ENCODE measurements at places on chromosomes 2 and 18.

DNA sequence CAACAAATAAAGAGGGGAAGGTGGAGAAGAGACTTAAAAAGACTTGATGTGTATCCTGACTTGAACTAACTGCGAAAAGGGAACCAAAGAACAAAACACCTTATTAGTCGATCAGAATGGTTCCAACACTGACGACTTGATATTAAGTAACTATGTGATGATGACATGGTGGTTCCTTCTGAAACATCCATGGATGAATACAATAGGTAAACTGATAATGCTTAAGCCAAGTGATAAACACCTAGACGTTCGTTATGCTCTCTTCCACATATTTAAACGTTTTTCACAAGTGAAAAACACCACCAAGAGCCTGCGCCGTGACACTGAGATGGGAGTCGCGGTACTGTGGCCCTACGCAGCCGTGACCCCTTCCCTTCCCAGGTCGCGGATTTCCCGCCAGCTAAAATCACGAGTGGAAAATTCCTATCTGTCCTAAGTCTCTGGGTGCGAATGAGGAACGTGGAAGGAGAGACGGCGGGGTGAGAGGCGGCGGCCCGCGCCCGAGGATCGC, 797 bp downstream of the TTC32 start:
- DNase-seq, result no peak

GRCh38 chr2:149155196-149155969, 116.9 kb downstream of the LYPD6B start:
- DNase-seq, result no peak

DNA sequence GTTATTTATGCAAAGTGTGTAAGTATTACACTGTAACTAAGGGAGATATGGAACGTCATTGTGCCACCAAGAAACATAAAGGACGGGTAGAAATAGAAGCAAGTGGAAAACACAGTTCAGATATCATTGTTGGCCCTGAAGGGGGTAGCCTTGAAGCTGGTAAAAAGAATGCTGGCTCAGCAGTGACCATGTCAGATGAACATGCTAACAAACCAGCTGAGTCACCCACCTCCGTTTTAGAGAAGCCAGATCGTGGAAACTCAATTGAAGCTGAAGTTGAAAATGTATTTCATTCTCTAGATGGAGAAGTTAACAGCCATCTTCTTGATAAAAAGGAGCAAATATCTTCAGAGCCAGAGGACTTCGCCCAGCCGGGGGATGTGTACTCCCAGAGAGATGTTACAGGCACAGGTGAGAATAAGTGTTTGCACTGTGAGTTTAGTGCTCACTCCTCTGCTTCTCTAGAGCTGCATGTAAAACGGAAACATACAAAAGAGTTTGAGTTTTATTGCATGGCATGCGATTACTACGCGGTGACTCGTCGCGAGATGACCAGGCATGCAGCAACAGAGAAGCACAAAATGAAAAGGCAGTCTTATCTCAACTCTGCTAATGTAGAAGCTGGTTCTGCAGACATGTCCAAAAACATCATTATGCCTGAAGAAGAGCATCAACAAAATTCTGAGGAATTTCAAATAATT, 36.1 kb downstream of the ZNF407 start:
- no peak for DNase-seq

GRCh38 chr2:47551800-47552525, 149.0 kb downstream of the MSH2 start:
- DNase-seq, result no peak

DNA sequence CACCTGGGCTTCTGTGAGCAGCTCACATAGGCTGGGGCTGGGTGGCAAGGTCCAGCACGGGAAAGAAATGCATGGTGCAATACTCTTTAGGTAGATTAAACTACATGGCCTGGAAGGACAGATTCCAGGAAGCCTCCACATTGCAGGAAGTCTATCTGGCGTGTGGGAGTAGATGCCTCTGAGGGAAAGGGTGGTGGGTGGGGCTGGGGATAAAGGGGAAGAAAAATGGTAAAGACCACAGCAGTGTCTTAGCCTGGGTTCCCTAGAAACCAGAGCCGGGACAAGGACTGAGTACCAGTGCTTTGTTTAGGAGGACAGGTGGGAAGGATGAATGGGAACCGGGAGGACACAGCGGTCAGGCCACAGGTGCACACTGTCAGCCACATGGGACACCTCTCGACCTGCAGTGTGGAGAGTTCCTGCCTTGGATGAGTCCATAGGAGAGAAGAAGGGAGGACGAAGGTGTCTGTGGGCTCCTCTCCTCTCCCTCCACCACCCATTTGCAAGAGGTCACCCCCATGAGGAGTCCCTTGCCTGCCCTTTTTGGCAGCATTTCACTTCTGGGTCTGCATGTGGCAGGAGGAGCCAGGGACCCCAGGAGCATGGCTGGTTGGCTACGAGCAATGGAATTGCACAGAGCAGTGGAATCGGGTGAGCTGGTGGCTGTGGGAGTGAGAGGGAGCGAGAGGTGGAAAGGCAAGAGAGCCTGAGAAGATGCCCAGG, 91.5 kb upstream of the HS6ST1 start:
- no peak for DNase-seq

DNA sequence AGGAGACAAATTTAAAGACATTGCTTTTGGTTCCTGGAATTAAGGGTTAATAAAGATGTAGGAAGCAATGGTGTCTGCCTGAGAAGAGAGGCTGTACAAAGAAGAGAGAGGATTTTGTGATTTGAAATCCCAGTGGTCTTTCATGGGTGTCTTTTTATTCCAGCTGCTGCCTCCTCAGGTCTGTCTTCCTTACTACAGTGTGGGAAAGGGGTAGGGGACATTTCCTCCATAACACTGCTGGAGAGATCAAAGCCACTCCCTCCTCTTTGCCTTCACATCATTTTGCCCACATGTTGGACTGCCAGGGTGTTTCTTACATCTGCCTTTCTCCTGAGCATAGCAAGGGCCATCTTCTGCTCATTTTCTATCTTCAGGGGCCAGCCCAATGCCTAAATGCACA, 348.5 kb downstream of the EN1 start:
- DNase-seq, result no peak

DNA sequence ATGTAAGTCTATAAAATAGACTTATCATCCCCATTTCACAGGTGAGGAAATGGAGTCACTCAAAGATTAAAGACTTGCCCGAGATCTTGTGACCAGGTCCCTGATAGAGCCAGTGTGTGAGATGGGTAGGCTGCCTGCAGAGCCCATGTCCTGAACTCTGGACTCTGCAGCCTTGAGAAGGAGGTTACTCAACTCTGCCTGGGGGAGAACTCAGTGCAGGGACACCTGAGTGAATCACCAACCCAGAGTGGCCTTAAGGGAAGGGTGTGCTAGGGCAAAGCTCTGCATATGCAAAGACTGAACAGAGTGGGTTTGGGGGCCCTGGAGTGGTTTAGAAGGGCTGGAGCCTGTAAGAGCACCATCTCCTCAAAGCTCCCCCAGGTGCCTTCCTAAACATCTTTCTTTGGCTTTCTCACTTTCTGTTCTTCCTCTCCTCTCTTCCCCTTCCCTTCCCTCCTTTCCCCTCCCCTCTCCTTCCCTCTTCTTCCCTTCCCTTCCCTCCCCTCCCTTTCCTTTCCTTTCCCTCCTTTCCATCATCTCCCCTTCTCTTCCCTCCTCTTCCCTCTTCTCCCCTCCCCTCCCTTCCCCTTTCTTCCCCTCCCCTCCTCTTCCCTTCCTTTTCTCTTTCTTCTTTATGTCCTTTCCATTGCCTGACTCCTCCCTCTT, 67.6 kb downstream of the CELF4 start:
- DNase-seq, result no peak

DNA sequence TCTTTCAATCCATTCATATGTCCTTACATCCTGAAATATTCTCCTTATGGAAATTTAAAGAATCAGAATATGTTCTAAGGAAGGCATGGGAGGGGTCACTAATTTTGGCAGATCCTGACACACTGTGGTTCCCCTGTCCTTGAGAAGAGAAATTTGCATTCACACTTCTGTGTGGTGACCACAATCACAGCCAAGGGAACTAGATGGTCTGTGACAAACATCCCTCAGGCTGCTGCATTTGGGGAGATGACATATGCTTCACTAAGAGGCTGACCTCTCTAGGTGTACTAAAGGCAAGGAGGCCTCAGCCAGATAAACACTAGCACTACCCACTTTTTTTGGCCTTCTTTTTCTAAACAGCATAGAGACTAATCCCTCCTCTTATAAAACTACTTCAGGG, 129.6 kb downstream of the MREG start:
- no peak for DNase-seq

GRCh38 chr2:51243892-51244535, 212.1 kb upstream of the NRXN1 start:
- no peak for DNase-seq

GRCh38 chr2:120227111-120227991, 4.2 kb upstream of the TMEM185B start:
- DNase-seq, result no peak

DNA sequence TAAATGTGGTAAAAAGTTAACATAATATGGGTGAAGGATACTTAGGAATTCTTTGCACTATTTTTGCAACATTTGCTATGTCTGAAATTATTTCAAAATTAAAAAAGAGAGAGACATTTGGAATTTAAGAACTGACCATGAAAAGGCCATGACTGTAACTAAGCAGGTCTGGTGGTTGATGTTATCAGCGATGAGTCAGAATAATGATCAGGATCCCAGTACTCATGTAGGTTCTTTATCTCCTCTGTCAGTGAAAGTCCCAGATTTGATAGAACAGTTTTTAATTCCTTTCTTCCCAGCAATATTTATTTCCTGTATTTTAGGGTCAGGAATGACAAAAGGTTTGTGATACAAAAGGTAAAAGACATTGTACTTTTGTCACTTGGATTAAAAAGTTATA, 242.4 kb upstream of the ZNF521 start:
- DNase-seq, result peak; percentile 5

DNA sequence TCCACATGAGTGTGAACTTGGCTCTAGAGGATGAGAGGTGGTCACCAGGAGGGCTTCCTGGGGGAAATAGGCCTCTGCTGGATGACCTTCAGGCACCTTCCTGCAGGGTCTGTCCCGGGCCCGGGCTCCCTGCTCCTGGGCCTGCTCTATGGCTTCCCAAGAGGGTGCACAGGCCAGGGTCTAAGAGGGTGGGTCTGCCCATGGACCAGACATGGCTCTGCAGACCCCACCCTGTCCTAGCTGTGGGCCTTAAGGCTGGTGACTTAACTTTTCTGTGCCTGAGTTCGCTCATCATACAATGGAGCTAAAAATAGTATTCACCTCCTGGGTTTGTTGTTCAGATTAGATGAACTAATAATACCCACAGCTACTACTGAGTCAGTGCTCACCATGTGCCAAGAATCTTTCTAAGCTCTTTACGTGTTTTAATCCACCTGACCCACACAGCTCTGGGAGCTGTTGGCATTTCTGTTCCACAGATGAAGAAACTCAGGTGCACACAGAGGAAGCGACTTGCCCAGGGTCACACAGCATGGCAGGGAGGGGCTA, 14.4 kb downstream of the INHBB start:
- DNase-seq, result no peak

DNA sequence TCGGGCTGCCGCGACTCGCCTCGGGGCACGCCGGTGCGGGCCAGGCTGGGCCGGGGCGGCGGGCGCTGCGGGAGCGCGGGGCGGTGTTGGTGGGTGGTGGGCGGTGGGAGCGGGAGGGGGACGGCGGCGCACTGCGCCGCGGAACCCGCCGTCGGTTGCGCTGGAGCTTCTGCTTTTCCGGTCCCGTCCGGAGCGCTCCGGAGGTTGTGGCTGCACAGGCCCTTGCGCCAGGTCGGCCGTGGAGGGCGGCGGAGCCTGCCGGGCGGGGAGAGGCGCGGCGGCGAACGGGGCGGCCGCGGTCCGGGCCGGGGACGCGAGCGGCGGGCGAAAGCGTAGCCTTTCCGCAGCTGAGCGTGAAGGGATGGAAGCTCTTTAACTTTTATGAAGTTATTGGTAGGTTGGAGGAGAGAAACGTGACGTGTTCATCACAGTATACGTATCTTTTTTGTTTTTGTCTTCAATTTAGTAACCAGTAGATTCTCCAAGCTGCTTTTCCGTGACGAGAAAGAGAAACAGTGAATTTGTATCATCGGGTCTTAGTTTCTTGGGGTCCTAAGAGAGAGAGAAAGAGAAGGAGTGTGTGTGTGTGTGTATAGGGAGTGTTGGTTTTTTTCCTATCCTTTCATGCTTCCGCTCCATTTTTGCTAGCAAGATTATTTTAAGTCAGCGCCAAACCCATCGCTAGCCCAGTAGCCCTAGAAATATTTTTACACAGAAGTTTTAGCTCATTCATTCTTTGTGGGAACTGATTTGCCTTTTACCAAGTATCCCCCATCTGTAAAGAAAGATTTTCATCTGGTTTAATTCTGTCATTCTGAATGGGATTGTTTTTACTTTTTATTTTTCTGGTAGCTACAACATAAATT, 535 bp downstream of the ATG4B start:
- DNase-seq, result peak; percentile 45

DNA sequence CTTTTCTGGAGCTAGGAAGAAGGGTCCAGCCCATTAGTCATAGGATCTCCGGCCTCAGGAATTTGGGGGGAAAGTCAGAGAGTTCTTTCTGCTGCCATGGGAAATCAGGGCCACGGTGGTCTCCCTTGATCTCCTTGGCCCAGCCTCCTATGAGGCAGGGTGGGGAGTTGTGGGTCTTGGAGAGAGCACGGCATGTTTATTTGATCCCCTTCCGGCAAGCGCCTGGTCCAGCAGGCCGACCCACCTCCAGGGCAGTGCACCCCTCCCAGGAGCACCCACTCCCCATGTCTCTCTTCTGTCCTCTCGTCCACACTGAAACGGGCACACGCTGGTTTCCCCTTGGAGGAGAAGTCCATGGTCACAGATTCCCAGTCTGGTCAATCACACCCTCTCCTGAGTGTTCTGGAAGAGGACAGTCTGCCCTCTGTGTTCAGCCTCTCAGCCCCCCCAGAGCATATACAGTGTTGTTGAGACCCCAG, 464.6 kb upstream of the HS6ST1 start:
- DNase-seq, result no peak

GRCh38 chr18:47992976-47993375, 62.5 kb upstream of the SMAD2 start:
- DNase-seq, result no peak

- DNase-seq, result no peak
Observed at GRCh38 chr2:216059233-216059834, 22.3 kb downstream of the PECR start.

DNA sequence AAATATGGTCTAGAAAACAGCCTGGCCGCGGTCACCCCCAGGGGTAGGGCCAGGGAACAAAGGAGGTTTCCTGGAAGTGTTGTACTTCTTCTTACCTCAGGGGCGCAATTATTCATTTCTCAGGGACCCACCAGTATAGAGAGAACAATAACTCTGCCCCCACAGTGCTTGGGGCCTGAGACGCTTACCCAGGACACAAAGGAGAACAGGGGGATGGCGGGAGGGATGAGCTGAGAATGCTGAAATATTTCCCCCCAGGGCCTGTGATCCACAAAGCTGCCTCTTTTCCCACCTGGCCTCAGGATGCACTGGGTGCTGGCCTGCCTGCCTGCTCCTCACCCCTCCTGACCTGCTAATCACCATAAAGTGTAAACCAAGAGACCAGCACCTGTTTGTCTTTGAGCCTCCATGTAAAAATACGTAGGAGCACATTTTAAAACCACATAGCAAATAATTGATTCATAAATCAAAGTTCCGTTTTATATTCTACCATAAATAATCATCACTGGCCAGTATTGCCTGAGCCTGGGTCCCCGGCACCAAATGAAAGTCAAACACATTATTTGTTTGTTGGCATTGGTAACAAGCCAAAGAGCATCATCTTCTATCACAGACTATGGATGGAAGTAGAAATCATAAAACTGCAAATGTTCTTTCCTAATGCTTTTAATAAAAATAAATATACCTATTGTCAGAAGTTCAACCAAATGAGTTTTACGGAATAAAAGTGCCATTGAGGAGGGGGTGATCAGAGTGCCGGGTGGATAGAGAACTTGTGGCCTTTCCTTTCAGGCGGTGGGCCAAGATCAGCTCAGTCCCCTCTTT, 67.3 kb upstream of the RMDN2 start:
- peak; percentile 16 for DNase-seq

GRCh38 chr18:48669991-48670750, 131.3 kb downstream of the CTIF start:
- no peak for DNase-seq

Measured in foreskin fibroblast (primary cell).